ENCODE measurements at places on chromosomes 11 and 22. TPM values are rescaled to one million over a fixed set of nuclear protein-coding genes. Genes with fewer than 3 reads are reported as not detected.

DNA sequence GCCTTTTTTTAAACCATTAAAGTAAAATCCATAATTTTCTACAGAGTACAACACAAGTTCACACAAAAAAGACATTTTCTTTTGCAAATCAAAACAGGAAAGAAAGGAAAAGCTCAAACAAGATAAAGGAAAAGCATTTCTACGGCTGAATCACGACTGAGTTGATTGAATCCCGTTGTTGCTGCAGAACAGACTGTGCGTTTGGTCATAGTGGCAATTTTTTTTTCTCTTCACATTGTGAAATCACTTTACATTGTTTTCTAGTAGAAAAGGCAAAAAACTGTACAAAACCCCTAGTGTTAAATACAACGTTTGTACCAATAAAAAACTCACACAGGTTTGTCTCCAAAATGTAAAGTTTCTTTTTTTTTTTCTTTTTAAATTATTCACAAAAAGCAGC lies 17.3 kb upstream of the RAPSN start:
- peak overlapping the region; percentile 59 for H3K27ac ChIP-seq
- no peak overlapping the region for H3K4me3 ChIP-seq
- peaks cover 4% of the 10 kb centered on the region for H3K36me3 ChIP-seq
- no peak for DNase-seq
- H3K27me3 ChIP-seq, result no peaks in the 10 kb centered on the region

DNA sequence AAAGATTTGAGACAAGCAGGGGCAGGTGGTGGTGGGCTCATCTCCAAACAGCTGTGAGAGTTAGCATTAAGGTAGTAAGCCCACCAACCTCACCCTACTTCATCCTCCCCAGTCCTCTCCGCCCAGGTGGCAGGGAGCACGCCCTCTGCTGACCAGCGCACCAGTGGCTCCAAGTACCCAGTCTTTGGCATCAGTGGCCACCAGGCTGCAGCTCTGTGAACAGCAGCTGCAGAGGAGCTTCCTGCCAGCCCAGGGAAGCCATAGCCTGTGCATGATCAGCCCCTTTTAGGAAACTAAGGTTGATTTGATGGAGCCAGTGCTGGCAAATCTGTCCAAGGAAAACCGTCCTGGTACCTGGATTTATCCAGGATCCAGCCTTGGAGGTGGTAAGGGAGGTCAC lies 21.7 kb downstream of the CAVIN3 start:
- peaks cover 2% of the 10 kb centered on the region for H3K4me1 ChIP-seq
- H3K36me3 ChIP-seq, result no peaks in the 10 kb centered on the region
- H3K27me3 ChIP-seq, result peaks cover 49% of the 10 kb centered on the region
- DNase-seq, result no peak

GRCh38 chr22:29914165-29914564 lies 31.2 kb downstream of the MTMR3 start:
- H3K4me1 ChIP-seq, result peaks cover 44% of the 10 kb centered on the region
- H3K27me3 ChIP-seq, result no peaks in the 10 kb centered on the region
- H3K36me3 ChIP-seq, result no peaks in the 10 kb centered on the region
- no peak for DNase-seq

Gene SCUBE2
- total RNA-seq, result not detected
